ENCODE measurements at places on chromosomes 11 and 22. TPM values are rescaled to one million over a fixed set of nuclear protein-coding genes. Genes with fewer than 3 reads are reported as not detected.

C11orf42 gene
- not detected for total RNA-seq

SDHD gene
- total RNA-seq: 79.9 TPM

PANX3 gene
- total RNA-seq: not detected

SCGB2A2 gene
- total RNA-seq: not detected

C1QTNF5 gene
- not detected for total RNA-seq

GRM5 gene
- total RNA-seq: not detected

TYR gene
- not detected for total RNA-seq

POLDIP3 gene
- total RNA-seq: 77.1 TPM

- DNase-seq: no peak
- no peak overlapping the region for H3K4me3 ChIP-seq
- peaks cover 38% of the 10 kb centered on the region for H3K4me1 ChIP-seq
- no peak overlapping the region for H3K27ac ChIP-seq
- no peaks in the 10 kb centered on the region for H3K27me3 ChIP-seq
These were observed 13.9 kb upstream of the ADSL start for GRCh38 chr22:40332319-40332781.

DNA sequence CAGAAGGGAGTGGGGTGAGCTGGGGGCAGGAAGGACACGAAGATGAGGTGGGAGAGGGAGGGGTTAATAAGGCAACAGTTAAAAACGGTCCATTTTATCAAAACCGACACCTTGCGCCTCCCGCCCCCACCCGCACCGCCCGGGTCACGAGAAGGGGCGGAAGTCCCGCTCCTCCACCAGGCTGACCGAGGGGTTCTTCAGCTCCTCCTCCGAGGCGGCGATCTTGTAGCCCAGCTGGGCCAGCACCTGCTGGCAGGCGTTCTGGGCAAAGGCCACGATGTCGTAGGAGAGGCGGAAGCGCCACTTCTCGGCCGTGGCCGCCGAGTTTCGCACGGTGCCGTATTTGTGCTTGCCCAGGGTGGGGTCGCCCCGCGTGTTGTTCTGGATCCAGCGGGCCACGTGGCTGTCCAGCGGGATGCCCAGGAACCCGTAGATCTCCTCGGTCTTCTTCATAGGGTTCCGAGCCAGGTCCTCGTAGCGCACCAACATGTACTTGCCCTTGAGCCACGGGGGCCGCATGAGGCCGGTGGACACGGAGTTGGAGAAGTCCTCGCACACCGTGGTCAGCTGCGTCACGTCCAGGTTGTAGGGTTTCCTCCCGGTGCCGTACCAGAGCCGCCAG, 15.8 kb downstream of the CHST1 start:
- no peak overlapping the region for H3K4me3 ChIP-seq
- peaks cover 8% of the 10 kb centered on the region for H3K27me3 ChIP-seq
- no peaks in the 10 kb centered on the region for H3K36me3 ChIP-seq
- H3K4me1 ChIP-seq: no peaks in the 10 kb centered on the region
- H3K27ac ChIP-seq: no peak overlapping the region
- no peak for DNase-seq

GRCh38 chr11:117300283-117300663, 9.1 kb downstream of the BACE1-AS start:
- peaks cover 4% of the 10 kb centered on the region for H3K27me3 ChIP-seq
- no peak overlapping the region for H3K4me3 ChIP-seq
- no peak for DNase-seq
- no peaks in the 10 kb centered on the region for H3K4me1 ChIP-seq
- no peak overlapping the region for H3K27ac ChIP-seq

DNA sequence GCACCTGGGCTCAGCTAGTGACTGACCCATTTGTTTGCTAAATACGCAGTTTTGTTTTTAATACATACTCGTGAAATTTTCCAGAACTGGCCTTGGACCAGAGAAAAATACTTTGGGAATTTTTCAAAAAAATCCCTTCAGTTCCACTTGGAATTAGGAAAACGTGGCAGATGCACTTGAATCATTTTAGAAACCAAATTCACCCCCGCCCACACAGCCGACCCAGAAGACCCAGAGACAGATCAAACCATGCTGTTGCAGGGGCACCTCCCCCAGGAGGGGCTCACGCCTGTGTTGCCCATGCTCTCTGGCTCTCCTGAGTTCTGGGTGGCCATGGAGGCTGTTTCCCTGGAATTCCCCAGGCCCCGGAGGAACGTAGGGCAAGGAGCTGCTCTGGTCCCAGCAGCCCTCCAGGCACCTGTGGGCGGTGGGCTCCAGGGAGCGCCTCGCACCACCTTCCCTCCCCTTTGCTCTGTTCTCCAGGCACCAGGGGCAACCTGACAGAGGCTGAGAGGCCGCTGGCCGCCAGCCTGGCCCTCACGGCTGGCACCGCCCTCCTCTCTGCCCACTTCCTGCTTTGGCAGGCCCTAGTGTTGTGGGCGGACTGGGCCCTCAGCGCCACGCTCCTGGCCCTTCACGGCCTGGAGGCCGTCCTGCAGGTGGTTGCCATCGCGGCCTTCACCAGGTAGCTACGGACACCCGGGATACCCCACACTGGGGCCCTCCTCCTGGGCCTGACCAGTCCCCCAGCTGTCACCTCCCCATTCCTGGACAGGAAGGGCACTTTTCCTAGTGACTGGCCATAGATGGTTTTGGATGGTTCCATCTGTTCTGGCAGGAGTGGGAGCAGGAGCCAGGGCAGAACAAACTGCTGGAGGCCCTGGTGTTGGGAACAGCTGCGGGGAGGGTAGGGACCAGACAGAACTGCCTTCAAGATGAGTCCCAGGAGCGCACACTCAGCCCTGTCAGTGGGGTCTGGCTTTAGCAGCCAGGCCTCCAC, 3.3 kb upstream of the EPS8L2 start:
- H3K4me1 ChIP-seq: peaks cover 14% of the 10 kb centered on the region
- H3K27ac ChIP-seq: no peak overlapping the region
- peaks cover 4% of the 10 kb centered on the region for H3K27me3 ChIP-seq
- H3K4me3 ChIP-seq: no peak overlapping the region

DNA sequence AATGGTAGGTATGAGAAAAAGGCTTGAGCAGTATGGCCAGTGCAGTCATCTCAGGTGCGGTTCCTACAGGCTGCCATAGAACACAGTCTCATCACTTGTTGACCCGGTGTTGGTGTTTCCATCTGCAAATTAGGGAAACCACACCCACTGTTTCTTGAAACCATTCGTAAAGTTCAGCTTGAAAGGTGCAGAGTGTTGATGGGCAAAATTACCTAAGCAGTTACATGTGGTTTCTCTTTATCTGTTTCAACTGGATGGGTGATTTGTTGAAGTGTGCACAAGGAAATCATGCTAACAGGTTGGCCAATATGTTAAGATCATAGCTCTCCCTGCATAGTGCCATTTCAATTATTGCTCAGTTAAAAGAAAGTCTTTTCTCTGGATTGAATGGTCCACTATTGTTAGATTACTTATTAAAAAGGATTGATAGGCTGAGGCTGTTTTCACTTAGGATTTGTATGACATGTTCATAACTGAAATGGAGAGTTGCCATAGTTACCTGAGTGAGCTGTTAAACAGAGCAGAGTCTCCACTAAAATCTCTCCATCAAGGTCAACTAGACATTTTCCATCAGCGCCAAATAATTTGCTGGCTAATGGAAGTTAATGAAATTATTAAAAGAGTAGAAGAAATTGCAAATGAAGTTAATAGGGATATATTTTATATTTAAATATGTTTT, 203.1 kb upstream of the MTMR2 start:
- H3K36me3 ChIP-seq: peaks cover 6% of the 10 kb centered on the region
- H3K4me3 ChIP-seq: no peak overlapping the region
- DNase-seq: no peak
- peaks cover 30% of the 10 kb centered on the region for H3K4me1 ChIP-seq
- no peak overlapping the region for H3K27ac ChIP-seq

GRCh38 chr11:17508791-17509190, 32.1 kb upstream of the ABCC8 start:
- H3K27me3 ChIP-seq: peaks cover 13% of the 10 kb centered on the region
- no peaks in the 10 kb centered on the region for H3K4me1 ChIP-seq
- H3K4me3 ChIP-seq: no peak overlapping the region
- H3K36me3 ChIP-seq: no peaks in the 10 kb centered on the region

- DNase-seq: no peak
- no peak overlapping the region for H3K4me3 ChIP-seq
- peaks cover 9% of the 10 kb centered on the region for H3K27me3 ChIP-seq
- H3K4me1 ChIP-seq: no peaks in the 10 kb centered on the region
- no peaks in the 10 kb centered on the region for H3K36me3 ChIP-seq
These were observed 15.3 kb downstream of the PHF21B start for GRCh38 chr22:44994399-44995104.

GRCh38 chr22:43955883-43956782, 891 bp downstream of the SAMM50 start:
- H3K27me3 ChIP-seq: peaks cover 2% of the 10 kb centered on the region
- peaks cover 33% of the 10 kb centered on the region for H3K4me1 ChIP-seq
- H3K27ac ChIP-seq: peak overlapping the region; percentile 94

- no peak overlapping the region for H3K4me3 ChIP-seq
- peaks cover 16% of the 10 kb centered on the region for H3K4me1 ChIP-seq
- no peak overlapping the region for H3K27ac ChIP-seq
- peaks cover 58% of the 10 kb centered on the region for H3K27me3 ChIP-seq
- H3K36me3 ChIP-seq: no peaks in the 10 kb centered on the region
These were observed 67.5 kb downstream of the NFAM1 start for GRCh38 chr22:42364604-42365110.

- H3K27ac ChIP-seq: no peak overlapping the region
- DNase-seq: no peak
- H3K4me1 ChIP-seq: peaks cover 39% of the 10 kb centered on the region
These were observed 10.8 kb upstream of the RAC2 start for GRCh38 chr22:37254867-37255233.

- H3K4me3 ChIP-seq: no peak overlapping the region
- peaks cover 11% of the 10 kb centered on the region for H3K27me3 ChIP-seq
- H3K4me1 ChIP-seq: peaks cover 3% of the 10 kb centered on the region
These were observed 49.2 kb downstream of the DBX1 start for GRCh38 chr11:20110908-20111669.

GRCh38 chr11:65298655-65299179, 15.9 kb upstream of the CDC42EP2 start:
- H3K27me3 ChIP-seq: no peaks in the 10 kb centered on the region
- peaks cover 52% of the 10 kb centered on the region for H3K36me3 ChIP-seq
- DNase-seq: no peak
- no peaks in the 10 kb centered on the region for H3K4me1 ChIP-seq
- no peak overlapping the region for H3K4me3 ChIP-seq

DNA sequence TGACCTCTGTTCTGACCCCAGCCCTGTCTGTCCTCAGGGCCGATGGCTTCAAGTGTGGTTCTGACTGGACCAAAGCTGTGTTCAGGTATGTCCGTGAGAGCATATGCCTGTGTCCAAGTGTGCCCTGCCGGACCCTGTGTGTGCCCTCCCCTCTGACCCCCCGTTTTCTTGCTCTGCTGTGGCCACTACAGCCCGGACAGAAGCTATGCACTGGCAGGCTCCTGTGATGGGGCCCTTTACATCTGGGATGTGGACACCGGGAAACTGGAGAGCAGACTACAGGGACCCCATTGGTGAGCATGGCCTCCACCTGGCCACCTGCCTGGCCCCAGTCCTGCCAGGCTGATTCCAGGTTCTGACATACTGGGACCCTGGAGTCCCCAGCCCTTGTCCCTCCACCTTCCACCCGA, 14.5 kb downstream of the ATG16L2 start:
- DNase-seq: no peak
- no peaks in the 10 kb centered on the region for H3K27me3 ChIP-seq
- H3K27ac ChIP-seq: peak overlapping the region; percentile 73
- H3K36me3 ChIP-seq: peaks cover 59% of the 10 kb centered on the region
- H3K4me1 ChIP-seq: peaks cover 32% of the 10 kb centered on the region
- H3K4me3 ChIP-seq: no peak overlapping the region

DNA sequence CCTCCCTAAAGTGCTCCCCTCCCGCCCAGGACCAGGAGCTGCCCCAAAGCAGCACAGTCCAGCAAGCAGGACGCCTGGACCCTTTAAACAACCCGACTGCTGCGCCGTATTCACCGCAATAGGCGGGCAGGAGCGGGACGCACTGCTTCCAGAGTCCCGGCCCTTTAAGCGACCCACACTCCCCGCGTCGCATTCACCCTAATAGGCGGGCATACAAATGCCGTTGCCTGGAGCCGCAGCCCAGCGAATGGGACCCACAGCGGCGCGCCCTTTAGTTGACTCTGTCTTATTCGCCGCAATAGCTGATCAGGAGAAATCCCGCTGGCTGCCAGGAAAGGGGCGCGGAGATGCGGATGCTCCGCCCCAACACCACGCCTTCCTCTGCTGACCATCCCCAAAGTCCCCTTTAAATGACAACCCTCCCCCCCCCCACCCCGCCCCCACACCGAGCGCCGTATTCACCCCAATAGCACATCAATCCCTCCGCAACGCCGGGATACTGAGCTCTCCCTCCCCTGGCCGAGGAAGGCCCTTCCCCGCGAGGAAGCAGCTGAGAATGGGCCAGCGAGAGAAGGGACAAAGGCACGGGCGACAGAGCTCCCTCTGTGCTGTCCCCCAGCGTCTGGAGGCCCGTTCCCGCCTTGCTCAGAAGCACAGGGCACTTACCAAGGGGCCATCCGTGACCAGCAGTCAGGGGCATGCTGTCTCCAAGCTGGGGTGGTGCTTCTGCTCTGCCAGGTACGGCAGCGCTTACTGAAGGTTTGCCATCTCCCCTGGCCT, 4.7 kb downstream of the OSBPL5 start:
- H3K4me1 ChIP-seq: peaks cover 10% of the 10 kb centered on the region
- no peak overlapping the region for H3K4me3 ChIP-seq
- DNase-seq: no peak
- no peaks in the 10 kb centered on the region for H3K36me3 ChIP-seq
- H3K27ac ChIP-seq: no peak overlapping the region

GRCh38 chr11:117601006-117601708, 195.9 kb downstream of the DSCAML1 start:
- no peak overlapping the region for H3K27ac ChIP-seq
- no peak overlapping the region for H3K4me3 ChIP-seq
- DNase-seq: no peak
- no peaks in the 10 kb centered on the region for H3K4me1 ChIP-seq
- no peaks in the 10 kb centered on the region for H3K36me3 ChIP-seq

DNA sequence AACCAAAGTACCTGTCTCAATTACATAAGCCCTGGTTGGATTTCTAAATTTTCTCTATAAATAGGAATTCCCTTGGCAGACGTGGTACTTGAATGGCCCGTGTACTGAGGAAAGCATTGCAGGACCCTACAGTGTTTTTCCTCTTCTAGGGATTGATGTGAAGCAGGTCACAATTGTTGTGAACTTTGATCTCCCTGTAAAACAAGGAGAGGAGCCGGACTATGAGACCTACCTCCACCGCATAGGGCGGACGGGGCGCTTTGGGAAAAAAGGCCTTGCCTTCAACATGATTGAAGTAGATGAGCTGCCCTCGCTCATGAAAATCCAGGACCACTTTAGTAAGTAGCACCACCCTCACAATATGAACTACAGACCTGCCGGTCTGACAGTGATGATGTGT, 16.7 kb downstream of the DDX25 start:
- H3K27me3 ChIP-seq: peaks cover 12% of the 10 kb centered on the region
- no peak overlapping the region for H3K4me3 ChIP-seq
- DNase-seq: no peak
- H3K27ac ChIP-seq: no peak overlapping the region
- no peaks in the 10 kb centered on the region for H3K4me1 ChIP-seq
- H3K36me3 ChIP-seq: no peaks in the 10 kb centered on the region

DNA sequence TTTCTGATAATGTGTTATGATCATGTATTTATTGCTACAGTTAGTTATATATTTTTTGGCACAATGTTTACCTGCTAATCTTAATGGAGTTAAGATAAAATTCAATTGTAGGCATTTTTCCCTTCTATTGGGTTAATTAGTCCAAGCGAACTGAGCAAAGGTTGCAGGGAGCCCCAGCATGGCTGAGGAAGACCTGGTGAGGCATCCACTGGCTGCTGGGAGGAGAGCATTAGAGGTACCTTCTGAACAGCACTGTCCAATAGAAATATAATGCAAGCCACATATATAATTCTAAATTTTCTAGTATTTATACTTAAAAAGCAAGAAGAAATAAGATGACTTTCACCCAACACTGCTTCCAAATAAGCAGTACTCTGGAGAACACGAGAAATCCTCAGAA, 689 bp upstream of the TMEM126A start:
- H3K36me3 ChIP-seq: peaks cover 16% of the 10 kb centered on the region
- peaks cover 22% of the 10 kb centered on the region for H3K4me1 ChIP-seq
- H3K4me3 ChIP-seq: peak overlapping the region; percentile 98
- H3K27ac ChIP-seq: peak overlapping the region; percentile 91

Data from activated B cell treated with CpG ODN at 0.5 μM for 24 hours (primary cell).